Effector CD8-positive, alpha-beta T cell (primary cell): ENCODE measurements at places on chromosomes 7 and 10.

GRCh38 chr10:87733081-87733480, 73.4 kb downstream of the PAPSS2 start:
- DNase-seq = no peak

GRCh38 chr10:70772627-70773026, 12.6 kb downstream of the TBATA start:
- no peak for DNase-seq

GRCh38 chr7:83791737-83792136, 142.8 kb upstream of the SEMA3E start:
- DNase-seq = no peak

DNA sequence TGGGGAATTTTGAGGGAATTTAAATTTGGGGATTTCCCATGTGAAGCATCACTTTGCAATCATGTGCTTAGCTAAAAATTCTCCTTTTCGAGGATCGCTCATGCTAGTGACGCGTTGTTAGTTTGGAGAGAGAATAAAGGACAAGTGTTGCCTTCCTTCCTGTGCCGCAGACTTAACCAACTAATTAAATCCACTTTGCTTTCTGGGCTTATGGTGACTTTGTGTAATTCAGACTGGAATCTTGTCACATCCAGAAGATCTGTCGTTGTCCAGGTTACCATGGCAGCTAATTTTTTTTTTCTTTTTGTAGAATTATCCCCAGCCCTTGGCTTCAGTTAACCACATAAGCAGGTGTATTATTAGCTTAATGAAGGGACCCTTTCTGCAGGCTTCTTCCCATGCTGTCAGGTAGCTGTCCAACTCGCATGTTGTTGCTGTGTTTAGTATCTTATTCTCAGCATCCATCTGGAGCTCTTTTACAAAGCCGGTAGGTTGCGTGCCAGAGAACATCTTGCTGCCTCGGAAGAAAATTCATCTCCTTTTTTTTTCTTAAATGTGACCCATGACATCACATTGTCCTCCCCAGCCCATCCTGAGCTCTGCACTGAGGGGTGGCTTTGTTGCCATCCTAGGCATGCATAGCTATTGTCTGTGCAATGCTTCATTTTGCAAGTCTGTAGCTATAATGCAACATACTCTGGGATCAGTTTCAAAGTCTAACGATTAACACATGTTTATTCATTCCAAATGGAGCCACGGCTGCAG, 47.2 kb upstream of the NRP1 start:
- DNase-seq = no peak

- no peak for DNase-seq
Measured at GRCh38 chr7:25897261-25897782, 254.7 kb upstream of the NFE2L3 start.

DNA sequence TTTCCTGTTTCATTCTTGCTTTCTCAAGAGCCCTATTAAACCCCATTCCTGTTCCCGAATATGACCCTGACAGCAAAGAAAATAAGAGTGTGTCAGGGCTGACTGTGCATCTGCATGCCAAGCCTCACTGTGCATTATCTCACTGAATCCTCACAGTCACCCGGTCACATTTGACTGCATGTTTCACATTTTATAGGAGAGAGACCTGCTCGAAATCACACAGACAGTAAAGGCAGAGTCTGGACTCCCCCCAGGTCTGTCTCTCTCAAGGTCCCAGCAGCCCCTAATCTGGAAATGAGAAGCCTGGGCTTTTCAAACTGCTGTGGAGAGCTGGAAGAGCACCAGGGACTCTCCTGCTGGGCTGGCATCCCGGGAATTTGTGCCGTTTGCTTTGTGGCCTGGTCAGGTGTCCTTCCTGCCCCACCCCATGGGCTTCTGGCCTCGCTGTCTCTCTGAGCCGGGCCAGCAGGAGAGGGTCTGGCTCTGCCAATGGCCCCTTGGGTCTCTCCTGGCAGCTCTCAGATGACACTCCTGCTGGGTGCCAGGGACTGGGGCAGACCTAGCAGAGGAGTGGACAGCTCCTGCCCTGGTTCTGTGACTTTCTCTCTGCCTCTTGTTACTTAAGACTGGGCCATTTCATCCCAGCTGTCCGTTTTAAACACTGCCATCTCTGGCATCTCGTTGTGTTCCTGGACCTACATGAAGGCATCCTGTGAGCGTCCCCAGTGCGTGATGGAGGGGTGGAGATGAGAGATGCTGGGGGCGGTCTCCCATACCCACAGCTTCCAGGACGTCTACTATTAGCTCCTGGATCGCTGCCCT, 173.6 kb downstream of the ARHGAP12 start:
- no peak for DNase-seq

GRCh38 chr10:1420661-1421362, 316.5 kb downstream of the ADARB2 start:
- DNase-seq = peak; percentile 14

GRCh38 chr7:66306243-66306642, 101.1 kb downstream of the TPST1 start:
- no peak for DNase-seq

DNA sequence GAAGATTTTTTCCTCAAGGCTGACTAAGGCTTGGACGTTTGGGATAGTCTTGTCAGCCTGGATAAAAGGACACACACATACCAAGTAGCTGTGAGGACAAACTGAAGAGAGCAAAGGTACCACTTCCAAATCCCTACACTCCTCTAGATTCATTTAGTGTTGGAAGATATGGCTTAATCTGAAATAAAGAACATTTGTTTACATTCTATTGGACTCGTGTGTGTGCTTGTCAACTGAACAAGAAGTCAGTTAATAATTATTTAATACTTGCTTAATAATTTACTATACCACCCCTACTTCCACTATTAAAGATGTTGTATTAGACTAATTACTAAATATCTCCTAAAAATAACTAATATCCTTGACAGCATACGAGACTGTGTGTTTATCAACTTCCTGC, 23.3 kb upstream of the DYNC1I1 start:
- DNase-seq = no peak

GRCh38 chr10:78712147-78712546, 356.6 kb upstream of the ZMIZ1 start:
- DNase-seq = no peak

- no peak for DNase-seq
Measured at GRCh38 chr10:44024356-44025116, 360.4 kb downstream of the CXCL12 start.

- no peak for DNase-seq
Measured at GRCh38 chr10:100508691-100509150, 10.9 kb downstream of the SEC31B start.

- DNase-seq = no peak
Measured at GRCh38 chr10:78777466-78777865, 291.3 kb upstream of the ZMIZ1 start.

GRCh38 chr10:98790817-98791216, 344.1 kb upstream of the HPS1 start:
- no peak for DNase-seq

- no peak for DNase-seq
Measured at GRCh38 chr10:14554091-14554490, 220.6 kb downstream of the FAM107B start.

GRCh38 chr7:152596824-152597223, 79.1 kb downstream of the XRCC2 start:
- no peak for DNase-seq

- DNase-seq = no peak
Measured at GRCh38 chr7:27110186-27111031, 7.9 kb upstream of the HOXA2 start.

- DNase-seq = no peak
Measured at GRCh38 chr7:91832493-91833045, 47.9 kb downstream of the MTERF1 start.

DNA sequence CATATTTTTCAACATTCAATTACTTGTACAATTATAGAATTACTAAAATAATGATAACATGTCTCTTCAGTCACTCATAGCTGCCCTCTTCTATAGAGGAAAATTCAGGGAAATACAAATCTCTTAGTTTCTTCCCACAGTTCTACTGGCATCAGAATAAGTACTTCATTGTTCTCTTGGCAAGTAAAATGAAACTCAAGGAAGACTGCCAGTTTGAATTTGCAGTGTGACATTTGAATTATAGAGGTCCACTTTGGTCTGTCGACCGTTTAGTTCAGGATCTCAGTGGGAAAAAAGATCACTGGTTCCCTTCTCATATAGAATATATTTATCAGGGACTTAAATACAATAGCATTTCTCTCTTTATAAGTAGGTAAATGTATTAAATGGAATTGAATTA, 114.5 kb downstream of the PON1 start:
- DNase-seq = no peak

GRCh38 chr7:92253251-92253650, 7.5 kb downstream of the ANKIB1 start:
- no peak for DNase-seq

GRCh38 chr7:18151422-18151821, 123.8 kb upstream of the PRPS1L1 start:
- no peak for DNase-seq

DNA sequence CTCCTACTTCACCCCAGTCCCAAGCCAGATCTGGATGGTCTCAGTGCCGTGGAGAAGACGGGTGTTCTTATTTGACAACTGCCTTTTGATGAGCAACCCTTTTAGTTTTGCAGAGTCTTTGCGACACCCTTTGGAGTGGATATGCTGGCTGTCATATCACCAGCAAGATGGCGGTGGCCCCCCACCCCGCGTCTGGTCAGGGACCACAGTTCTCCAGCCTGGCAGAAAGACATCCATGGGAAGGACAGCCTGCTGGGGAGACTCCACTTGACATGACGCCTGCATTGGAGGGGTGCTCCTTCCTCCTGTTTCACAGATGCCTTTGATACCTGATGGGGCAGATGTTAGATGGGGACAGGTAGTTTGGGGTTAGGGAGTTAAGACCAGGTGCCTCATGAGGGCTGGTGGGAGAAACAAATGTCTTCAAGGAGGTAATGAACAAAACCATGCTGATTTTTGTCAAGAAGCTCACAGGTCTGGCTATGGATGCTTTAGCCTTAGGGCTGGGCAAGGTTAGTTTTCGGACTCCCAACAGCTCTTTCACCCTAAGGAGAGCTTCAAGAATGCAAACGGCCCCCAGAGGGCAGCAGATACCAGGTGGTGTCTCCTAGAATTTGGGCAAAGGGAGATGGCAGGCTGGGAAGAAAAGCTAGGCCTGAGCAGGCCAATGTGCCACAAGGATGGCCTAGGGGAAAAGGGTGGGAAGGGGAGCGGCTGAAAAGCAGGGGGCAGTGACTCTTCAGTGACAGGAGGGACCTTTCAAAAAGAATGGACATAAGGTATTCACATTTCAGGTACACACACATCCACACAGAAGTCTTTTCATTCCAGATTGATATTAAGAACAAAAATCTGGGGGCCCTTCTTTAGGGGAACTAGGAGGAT, 95.2 kb downstream of the CLEC2L start:
- peak; percentile 30 for DNase-seq

DNA sequence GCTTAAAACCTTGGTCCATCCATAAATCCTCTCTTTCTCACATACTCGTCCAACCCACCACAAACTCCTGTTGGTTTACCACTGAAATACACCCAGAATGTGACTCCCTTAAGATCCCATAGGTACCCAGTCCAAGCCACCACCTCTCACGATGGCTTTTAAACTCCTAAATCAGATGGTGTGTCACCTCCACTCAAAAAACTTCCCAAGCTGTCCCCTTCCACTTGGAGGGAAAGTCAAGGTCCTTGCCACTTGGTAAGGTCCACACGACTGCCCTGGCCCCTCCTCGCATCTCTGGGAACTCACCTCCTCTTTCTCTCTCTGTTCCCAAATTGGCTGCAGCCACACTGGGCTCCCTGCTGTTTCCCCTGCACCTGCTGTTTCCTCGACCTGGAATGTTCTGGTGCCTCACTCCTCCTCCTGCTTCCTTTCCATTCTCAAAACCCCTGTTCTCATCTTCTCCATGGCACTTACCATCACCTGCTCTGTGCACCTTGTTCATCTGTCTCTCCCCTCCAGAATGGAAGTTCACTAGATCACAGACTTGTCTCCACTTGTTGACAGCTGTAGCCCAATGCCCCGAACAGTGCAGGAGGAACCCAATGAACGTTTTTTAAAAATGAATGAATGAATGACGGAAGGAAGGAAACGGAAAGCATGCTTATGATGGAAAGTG, 23.0 kb downstream of the ZFAND2A start:
- no peak for DNase-seq

GRCh38 chr7:111498391-111499007, 63.8 kb downstream of the IMMP2L start:
- no peak for DNase-seq

DNA sequence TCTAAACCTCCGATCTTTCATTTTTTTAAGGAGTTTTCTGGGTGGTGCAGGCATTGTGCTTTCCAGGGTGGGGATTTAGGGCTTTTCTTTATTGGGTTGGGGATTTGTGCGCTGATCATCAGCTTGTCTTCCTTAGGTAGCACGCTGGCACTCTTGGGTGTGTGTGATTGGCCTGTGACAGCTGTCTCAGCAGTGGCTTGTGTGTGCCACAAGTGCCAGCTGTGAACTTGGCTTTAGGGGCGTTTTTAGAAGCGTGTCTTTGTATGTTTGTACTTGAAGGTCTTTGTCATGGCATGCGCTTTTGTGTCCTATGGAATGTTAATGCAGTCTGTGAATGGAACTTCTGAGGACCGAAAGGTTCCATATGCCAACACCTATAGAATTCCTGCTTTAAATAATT, 788 bp downstream of the AKAP9 start:
- peak; percentile 3 for DNase-seq

- no peak for DNase-seq
Measured at GRCh38 chr7:97014145-97014750, 8.9 kb downstream of the DLX6 start.

DNA sequence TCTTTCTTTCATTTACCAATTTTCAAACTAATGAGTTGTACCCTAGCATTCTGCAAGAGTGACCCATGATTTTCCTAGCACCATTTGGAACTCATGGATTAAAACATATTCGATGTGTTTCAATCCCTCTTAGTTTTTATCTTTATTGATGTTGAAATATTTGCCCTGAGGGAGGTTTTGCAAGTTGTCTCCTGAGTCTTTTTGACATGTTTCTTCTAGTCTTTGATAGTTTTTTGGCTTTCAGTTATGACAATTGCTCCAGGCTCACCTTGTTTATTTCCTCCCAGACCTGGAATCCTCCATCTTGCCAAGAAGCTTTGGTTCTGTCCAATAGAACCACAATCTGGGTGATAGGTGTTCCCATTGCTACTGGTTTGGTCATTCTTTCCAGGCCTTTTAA, 327.8 kb downstream of the WDR11 start:
- no peak for DNase-seq

DNA sequence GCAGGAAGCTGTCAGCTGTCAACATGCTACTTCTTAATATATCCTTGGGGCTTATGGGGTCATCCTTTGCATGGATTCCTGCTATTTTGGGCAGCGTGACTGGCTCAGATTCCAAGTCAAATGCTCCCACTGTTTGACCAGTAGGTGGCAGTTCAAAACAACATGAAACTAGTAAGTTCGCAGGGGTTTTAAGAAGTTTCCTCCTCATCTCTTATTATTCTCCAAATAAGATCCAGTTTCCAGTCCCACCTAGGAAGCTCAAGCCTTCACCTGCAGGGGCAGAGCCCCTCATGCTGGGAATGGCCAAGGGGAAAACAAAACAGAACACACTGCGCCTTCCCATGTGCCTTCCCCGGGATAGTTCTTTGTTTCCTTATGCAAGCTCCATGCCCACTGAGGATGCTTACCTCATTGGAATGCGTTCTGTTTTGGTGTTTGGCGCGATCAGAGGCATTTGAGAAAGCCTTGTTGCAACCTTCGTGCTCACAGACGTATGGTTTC, 259.8 kb downstream of the GLI3 start:
- no peak for DNase-seq
